ENCODE measurements at places on chromosomes 5 and 9. TPM values are rescaled to one million over a fixed set of nuclear protein-coding genes. Genes with fewer than 3 reads are reported as not detected.

The RNF38 gene
- total RNA-seq: 99.6 TPM

The PCDHGB3 gene
- total RNA-seq: 7.7 TPM

The PLAC8L1 gene
- total RNA-seq: not detected

The BTNL8 gene
- 8.3 TPM for total RNA-seq

GRCh38 chr5:52656569-52657246 lies 131.0 kb upstream of the ITGA1 start:
- no peaks in the 10 kb centered on the region for H3K27me3 ChIP-seq
- no peak overlapping the region for H3K4me3 ChIP-seq
- H3K27ac ChIP-seq: no peak overlapping the region
- no peak for DNase-seq

GRCh38 chr5:90878081-90878480 lies 319.5 kb downstream of the ADGRV1 start:
- no peaks in the 10 kb centered on the region for H3K4me1 ChIP-seq
- no peak overlapping the region for H3K4me3 ChIP-seq
- H3K36me3 ChIP-seq: no peaks in the 10 kb centered on the region
- DNase-seq: no peak
- H3K27ac ChIP-seq: no peak overlapping the region

DNA sequence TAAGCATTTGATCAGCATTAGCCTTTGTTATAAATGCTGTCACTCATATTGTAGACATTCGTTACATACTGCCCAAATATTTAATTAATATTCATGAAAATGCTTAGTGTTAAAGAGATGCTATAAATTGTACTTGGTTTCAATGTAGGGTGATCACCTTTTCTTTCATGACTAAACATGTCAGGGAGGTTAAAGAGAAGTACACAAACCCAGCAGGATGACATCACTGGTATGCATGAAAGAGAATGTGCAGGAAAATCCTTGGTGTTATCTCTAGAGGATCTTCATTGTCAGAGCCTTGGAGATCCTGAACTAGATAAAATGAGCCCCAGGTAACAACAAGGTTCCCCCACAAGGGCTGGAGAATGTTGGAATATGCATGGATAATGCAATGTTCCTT lies 33.0 kb upstream of the SV2C start:
- no peaks in the 10 kb centered on the region for H3K36me3 ChIP-seq
- H3K4me1 ChIP-seq: no peaks in the 10 kb centered on the region
- no peak overlapping the region for H3K27ac ChIP-seq
- H3K4me3 ChIP-seq: no peak overlapping the region
- DNase-seq: no peak

DNA sequence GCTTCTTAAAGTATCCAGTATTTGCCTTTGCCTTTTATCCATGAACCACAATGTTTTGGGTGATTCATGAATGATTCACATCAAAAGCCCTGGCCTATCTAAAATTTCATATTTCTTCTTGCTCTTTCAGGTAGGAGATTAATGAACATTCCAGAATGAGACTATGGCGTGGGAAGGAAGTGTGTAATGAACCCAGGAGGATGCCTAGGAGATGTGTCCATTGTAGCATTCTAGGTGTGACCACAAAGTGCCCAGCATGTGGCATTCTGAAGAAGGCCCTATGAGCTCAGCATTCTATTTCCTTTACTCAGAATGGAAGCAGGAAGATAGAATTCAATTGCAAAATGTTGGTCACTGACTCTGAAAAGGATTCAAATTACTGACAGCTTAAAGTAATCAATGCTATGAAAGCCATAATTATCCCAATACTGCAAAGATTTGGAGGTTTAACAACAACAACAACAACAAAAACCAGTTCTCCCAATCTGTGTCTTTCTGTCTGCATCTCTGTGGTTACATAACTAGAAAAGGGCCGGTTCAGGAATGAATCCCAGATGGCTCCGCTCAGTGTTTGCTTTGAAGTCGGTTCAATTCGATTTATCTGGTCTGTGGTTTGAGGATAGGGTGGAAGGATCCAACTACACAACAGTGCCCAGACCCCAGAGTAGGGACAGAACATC lies 126.7 kb downstream of the FOXD1 start:
- no peak overlapping the region for H3K4me3 ChIP-seq
- no peaks in the 10 kb centered on the region for H3K4me1 ChIP-seq
- no peaks in the 10 kb centered on the region for H3K36me3 ChIP-seq
- H3K27ac ChIP-seq: no peak overlapping the region
- DNase-seq: no peak
- no peaks in the 10 kb centered on the region for H3K27me3 ChIP-seq

DNA sequence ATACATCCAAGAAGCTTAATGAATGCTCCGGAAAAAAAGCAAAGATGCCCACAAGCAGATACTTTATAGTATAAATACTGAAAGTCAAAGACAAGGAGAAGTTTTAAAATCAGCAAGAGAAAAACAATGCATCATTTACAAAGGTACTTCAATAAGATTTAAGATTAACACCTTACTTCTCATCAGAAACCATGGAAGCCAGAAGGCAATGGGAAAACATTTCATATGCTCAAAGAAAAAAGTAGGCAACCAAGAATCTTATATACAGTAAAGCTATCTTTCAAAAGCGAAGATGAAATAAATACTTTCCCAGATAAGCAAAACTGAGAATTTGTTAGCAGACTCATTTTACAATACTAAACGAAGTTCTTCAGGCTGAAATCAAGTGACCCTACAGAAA lies 51.1 kb downstream of the ABHD17B start:
- H3K4me1 ChIP-seq: no peaks in the 10 kb centered on the region
- no peaks in the 10 kb centered on the region for H3K27me3 ChIP-seq
- H3K36me3 ChIP-seq: no peaks in the 10 kb centered on the region
- H3K4me3 ChIP-seq: no peak overlapping the region
- no peak overlapping the region for H3K27ac ChIP-seq

GRCh38 chr9:111038331-111039230 lies at the start of gene LPAR1:
TSS of gene LPAR1 (minus strand) at chr9:111038470. CDS start at chr9:110972117, 66,353 bp downstream.
- H3K4me1 ChIP-seq: no peaks in the 10 kb centered on the region
- no peaks in the 10 kb centered on the region for H3K27me3 ChIP-seq
- H3K36me3 ChIP-seq: no peaks in the 10 kb centered on the region
- H3K27ac ChIP-seq: peak within 1 kb of the TSS; percentile 89

DNA sequence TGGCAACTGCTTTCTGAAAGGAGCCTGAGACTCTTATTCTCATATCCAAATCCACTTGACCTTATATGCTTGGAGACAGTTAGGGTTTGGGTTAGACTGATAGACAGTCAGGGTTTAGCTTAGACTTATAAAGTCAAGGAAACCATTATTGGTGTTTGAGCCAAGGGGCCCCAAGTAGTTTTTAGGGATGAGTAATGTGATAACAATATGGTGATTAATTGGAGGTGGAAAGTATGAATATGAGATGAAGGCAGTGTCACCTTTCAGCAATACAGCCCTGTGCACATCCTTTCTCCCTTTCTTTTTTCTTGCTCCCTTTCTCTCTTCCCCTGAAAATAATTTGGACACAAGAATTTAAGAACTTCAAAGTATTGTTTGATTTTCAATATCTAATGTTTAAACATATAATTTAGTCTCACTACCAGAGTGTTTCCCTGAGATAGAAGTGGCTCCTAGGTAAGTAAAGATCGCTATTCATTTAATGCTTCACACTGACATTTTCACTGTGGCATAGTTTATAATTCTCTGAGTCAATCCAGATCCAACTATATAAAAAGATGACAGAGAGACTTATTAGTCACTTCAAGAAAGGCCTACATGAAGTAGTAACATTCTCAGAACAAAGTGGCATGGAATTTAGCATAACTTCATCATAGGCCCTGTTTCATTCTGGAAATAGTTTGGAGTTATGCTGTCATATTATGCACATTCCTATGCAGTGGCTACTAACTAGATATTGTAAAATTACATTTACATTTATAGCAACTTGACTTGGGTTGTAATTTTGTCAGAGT lies 200.8 kb downstream of the CHSY3 start:
- no peak overlapping the region for H3K27ac ChIP-seq
- no peak for DNase-seq
- H3K36me3 ChIP-seq: no peaks in the 10 kb centered on the region
- no peaks in the 10 kb centered on the region for H3K4me1 ChIP-seq

- H3K4me3 ChIP-seq: no peak overlapping the region
- no peak for DNase-seq
- H3K27me3 ChIP-seq: no peaks in the 10 kb centered on the region
- H3K27ac ChIP-seq: no peak overlapping the region
- H3K4me1 ChIP-seq: no peaks in the 10 kb centered on the region
Measured at GRCh38 chr5:138739938-138740337, 13.3 kb upstream of the CTNNA1 start.

DNA sequence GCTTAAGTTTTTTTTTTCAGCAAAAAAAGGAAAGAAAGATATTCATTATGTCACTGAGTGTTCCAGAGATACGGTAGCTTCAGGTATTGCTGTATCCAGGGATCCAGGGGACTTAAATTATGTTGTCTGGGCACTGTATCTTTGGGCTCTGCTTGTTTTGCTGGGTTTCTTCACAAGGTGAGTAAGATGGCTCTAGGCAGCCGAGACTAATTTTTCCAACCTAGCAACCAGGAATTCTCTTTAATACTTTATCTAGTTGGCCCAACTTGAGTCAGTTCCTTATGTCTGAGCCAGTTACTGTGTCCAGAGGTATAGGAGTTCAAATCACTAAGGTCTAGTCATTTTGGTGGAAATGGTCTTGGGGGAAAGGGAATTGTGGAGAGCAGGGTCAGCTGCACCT lies 66.0 kb downstream of the MAN2A1 start:
- no peaks in the 10 kb centered on the region for H3K27me3 ChIP-seq
- no peak for DNase-seq
- no peaks in the 10 kb centered on the region for H3K4me1 ChIP-seq
- H3K27ac ChIP-seq: no peak overlapping the region
- no peaks in the 10 kb centered on the region for H3K36me3 ChIP-seq

DNA sequence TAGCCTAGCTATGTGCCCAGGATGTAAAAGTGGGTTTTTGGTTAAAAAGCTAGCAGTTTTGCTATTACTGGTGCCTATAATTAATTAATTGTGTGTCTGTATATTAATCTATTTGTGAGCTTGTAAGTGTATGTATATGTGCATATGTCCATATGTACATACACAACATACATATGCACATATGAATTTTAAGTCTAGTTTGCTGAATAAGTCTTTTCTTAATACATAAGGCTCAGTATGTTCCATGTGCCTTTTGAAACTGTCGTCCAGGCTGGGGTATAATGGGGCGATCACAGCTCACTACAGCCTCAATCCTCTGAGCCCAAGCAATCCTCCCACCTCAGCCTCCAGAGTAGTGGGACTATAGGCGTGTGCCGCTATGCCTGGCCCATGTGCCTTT lies 10.1 kb downstream of the SH3GL2 start:
- H3K27me3 ChIP-seq: no peaks in the 10 kb centered on the region
- H3K4me3 ChIP-seq: no peak overlapping the region
- no peak for DNase-seq
- no peak overlapping the region for H3K27ac ChIP-seq

DNA sequence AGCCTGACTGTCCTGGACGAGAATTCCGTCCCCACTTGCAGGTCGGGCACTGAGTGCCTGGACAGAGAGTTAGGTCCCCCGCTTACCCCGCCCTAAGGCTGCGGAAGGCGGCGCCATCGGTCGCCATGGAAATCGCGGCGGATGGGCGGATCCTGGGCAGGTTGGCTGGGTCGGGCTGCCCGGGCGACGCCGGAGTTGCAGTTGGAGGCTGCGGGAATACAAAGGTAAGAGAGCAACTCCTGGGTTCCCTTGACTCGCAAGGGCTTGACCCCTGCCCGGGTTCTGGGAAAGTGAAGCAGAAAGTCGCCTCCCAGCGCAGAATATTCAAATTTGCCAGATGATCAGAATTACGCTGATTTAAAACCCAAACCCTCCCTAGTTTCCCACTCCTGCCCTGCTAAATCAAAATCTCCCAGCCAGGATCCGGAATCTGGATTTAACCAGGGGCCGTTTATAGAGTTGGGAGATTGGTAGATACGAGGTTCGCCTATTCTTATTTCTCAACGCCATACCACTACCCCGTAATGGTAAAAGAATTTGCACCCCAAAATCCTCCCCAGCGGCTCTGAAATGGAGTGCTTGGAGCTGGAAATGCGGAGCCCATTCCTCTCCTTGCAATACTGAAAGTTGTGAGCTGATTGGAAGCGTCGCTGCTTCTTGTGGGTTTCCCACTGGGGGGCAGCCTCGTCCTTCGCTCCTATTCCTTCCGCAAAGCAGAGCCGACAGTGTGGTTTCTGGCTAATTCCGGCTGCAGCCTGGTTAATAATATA lies 156.4 kb upstream of the RASEF start:
- peak overlapping the region; percentile 70 for H3K27ac ChIP-seq
- H3K36me3 ChIP-seq: no peaks in the 10 kb centered on the region
- no peaks in the 10 kb centered on the region for H3K27me3 ChIP-seq
- peak; percentile 78 for DNase-seq

DNA sequence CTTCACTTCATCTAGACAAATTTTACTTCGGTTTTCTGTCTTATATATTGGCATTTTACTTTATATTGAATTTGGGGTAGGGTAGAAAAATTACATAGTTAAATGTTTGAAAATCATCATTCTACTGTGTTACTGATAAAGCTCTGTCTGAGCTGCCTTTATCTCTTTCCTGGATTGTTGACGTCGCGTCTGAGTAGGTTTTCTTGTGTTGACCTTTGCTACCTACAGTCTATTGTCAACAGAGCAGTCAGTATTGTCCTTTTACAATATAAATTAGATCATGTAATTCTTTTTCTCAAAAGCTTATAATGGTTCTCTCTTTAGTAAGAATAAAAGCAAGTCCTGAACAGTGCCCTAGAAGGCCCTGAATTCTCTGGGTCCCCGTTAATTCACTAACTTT lies 128.2 kb downstream of the HACD4 start:
- H3K27me3 ChIP-seq: no peaks in the 10 kb centered on the region
- DNase-seq: no peak
- H3K27ac ChIP-seq: no peak overlapping the region
- no peaks in the 10 kb centered on the region for H3K4me1 ChIP-seq

DNA sequence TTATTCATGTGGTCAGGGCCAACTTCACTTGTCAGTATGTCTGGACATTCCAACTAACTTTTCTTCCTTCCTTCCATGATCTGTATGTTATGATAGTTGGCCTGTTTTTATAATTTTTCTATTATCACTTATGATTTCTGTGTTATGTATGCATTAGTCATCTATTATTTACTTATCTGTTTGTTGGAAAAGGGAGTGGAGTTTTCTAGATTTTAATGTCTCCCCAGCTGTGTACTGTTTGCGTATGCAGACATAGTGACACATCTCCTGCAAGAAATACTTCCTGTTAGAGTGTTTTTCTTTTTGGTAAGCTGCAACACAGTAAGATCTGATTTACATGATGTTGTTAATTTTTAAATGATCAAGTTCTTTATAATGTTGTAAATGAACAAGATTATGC lies 8.7 kb upstream of the INSYN2B start:
- H3K4me1 ChIP-seq: no peaks in the 10 kb centered on the region
- DNase-seq: no peak
- no peaks in the 10 kb centered on the region for H3K36me3 ChIP-seq
- no peak overlapping the region for H3K4me3 ChIP-seq

GRCh38 chr5:120150770-120151169 lies 313.3 kb upstream of the PRR16 start:
- DNase-seq: no peak
- no peaks in the 10 kb centered on the region for H3K27me3 ChIP-seq
- H3K36me3 ChIP-seq: no peaks in the 10 kb centered on the region
- no peaks in the 10 kb centered on the region for H3K4me1 ChIP-seq
- H3K4me3 ChIP-seq: no peak overlapping the region

Measured in prostate gland (tissue), 2 donors.